ENCODE measurements at places on chromosomes 11 and 22. TPM values are rescaled to one million over a fixed set of nuclear protein-coding genes. Genes with fewer than 3 reads are reported as not detected.

Gene ENTHD1
- total RNA-seq = 0.11 TPM

Gene SLC1A2
- total RNA-seq = not detected

Gene SLC29A2
- 12.1 TPM for total RNA-seq

Gene SHISA8
- not detected for total RNA-seq

DNA sequence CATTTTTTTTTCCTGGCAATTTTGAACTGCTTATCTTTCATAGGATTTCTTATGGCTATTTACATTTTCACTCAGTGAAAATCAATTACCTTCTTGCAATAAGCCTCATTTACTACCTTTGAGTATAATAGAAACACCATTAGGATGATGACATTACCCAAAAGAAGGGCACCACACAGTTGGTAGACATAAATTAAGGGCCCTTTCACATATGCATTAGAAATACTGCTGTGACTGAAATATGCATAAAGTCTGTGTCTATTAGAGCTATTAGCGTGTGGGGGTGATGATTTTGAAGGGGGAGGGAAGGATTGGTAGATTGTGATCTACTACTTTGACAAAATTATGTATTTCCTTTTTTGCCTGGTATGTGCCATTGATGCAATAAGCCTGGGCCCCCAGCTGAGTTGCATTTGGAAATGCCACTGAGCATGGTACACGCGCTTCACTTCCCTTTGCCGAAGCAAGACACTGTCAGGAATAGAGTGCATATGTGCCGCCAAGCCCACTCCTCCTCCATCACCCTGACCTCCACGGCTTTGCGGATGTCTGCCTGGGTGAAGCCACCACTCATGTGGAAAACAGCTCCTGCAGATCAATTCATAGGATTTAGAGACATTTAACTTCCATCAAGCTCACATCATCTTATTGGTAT lies 339.3 kb downstream of the DCDC1 start:
- no peaks in the 10 kb centered on the region for H3K36me3 ChIP-seq
- H3K27me3 ChIP-seq = no peaks in the 10 kb centered on the region
- no peak overlapping the region for H3K4me3 ChIP-seq
- no peak for DNase-seq
- H3K27ac ChIP-seq = no peak overlapping the region

GRCh38 chr22:27309697-27310096 lies 491.9 kb downstream of the MN1 start:
- no peaks in the 10 kb centered on the region for H3K36me3 ChIP-seq

DNA sequence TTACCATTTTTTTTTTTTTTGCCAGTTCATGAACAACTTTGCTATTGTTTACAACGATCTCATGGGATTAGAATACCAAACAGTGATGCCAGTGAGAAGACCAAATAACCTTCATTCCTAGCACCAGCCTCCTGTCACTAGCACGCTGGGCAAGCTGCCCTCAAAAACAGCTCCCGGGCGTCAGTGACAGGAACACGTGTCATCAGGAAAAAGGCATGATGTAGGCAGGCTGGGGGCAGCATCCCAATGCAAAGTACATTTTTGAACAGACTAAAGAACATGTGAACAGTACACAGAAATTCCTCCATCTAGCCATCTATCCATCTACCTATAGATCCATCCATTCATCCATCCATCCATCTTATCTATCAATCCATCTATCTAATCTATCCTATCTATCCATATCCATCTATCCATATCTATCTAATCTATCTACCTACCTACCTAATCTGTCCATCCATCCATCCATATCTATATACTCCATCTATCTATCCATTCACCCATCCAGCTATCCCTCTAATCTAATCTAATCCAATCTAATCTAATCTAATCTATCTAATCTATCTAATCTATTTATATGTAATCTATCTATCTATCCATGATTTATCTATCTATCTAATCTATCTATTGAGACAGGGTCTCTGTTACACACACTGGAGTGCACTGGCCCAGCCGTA lies 378.5 kb downstream of the SHANK2 start:
- no peak overlapping the region for H3K4me3 ChIP-seq
- H3K27ac ChIP-seq = no peak overlapping the region
- no peak for DNase-seq

- H3K4me3 ChIP-seq = no peak overlapping the region
- H3K27me3 ChIP-seq = peaks cover 27% of the 10 kb centered on the region
- DNase-seq = no peak
These were observed 118.0 kb downstream of the RASSF10 start for GRCh38 chr11:13127161-13127560.

DNA sequence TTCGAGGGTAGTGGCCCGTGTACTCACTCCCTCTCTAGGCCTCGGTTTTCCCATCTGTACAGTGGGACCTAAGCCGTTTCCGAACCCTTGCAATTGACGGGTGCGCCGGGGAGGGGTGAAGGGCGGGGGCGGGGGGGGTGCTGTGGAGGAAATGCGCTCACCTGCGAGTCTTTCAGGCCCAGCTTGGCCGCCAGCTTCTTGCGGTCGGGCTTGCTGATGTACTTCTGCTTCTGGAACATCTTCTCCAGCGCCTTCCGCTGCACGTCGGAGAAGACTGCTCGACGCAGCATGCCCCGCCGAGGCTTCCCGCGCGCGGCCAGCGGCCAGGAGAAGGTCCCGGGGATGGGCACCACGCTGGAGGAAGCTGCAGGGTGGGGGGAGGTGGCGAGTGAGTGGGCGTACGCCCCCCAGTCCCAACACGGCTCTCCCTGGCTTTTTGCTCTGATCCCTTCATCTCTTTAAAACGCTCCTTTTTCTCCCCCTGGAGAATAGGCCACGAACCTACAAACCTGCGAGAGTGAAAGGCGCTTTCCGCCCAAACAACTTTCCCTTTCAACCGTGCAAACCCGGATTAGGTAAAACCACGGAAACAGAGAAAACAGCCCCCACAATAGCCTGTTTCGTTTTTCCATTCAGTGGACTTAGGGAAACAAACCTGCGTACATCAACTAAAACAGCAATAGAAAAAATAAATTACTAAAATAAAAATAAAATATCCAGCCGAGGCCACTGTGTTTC lies 3.2 kb downstream of the DBX1 start:
- peaks cover 14% of the 10 kb centered on the region for H3K4me1 ChIP-seq
- H3K36me3 ChIP-seq = peaks cover 9% of the 10 kb centered on the region
- H3K4me3 ChIP-seq = peak overlapping the region; percentile 71
- peak; percentile 51 for DNase-seq
- H3K27ac ChIP-seq = no peak overlapping the region
- H3K27me3 ChIP-seq = peaks cover 62% of the 10 kb centered on the region

DNA sequence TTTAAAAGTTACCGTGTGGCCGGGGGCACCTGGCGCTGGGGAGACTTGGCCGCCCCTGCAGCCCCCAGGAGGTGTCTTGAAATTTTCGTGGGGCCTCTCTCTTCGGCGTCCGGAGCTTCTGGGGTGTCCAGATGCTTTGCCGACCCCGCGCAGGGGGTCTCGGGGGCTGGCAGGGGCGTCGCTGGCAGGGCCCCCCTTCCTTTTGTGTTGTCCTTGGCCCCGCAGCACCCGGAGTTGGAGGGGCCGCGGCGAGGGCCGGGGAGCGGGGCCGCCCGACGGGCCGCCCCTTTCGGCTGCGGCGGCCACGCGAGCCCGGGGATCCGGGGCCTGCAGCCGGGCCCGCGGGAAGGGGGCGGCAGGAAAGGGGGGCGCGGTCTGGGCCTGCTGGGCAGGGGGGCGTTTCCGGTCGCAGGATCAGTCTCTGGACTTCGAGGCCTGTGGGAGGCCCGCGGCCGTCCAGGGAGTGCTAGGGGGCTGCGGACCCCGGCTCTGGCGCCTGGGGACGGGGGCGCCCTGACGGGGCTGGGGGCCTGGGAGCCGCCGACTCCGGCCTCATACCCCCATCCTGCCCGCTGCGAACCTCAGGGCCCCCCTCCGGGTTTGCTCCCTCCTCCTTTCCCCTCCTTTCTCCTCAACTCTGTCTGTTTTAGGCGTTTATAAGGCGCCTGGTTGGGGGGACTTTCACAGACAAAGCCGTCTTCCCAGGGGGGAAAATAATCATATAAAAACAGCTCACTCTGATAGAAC lies 869 bp downstream of the ZC3H7B start:
- H3K4me3 ChIP-seq = peak overlapping the region; percentile 86
- H3K36me3 ChIP-seq = peaks cover 2% of the 10 kb centered on the region
- H3K27ac ChIP-seq = peak overlapping the region; percentile 90
- peaks cover 27% of the 10 kb centered on the region for H3K4me1 ChIP-seq
- DNase-seq = peak; percentile 53
- H3K27me3 ChIP-seq = no peaks in the 10 kb centered on the region

DNA sequence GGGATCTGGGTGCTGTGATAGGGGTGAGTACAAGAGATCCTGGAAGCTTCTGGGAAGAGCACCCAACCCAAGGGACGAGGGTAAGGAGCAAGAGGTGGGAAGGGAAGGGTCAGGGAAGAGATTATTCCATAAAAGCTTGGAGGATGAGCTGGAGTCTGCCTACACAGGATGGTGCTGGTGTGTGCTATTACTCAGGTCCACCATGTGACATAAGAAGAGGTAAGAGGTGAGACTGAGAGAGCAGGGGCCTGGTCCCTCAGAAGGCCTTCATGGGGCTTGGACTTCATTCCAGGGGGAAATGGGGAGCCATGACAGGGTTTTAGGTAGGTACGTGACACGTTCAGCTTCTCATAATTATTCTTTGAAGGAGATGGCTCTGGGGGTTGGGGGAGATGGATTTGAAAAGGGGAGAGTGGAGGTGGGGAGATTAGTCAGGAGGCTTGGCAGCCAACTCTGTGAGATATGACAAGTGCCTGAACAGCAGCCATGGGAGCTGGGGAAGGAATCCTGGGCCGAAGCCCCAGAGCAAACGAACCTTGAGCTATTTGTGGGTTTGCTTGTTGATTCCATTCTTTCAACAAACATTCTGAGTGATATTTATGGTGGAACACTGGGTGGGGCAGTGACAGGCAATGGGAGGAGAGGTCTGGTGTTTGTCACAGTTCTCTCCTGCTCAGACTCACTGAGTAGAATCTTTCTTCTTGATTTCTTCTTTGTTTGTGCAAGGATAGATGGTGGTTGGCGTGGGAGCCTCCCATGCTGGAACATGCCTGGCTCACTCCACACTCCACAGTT lies 11.2 kb upstream of the NCAM1 start:
- H3K4me1 ChIP-seq = no peaks in the 10 kb centered on the region
- peaks cover 29% of the 10 kb centered on the region for H3K27me3 ChIP-seq
- no peak for DNase-seq
- no peak overlapping the region for H3K27ac ChIP-seq
- H3K36me3 ChIP-seq = no peaks in the 10 kb centered on the region
- no peak overlapping the region for H3K4me3 ChIP-seq

DNA sequence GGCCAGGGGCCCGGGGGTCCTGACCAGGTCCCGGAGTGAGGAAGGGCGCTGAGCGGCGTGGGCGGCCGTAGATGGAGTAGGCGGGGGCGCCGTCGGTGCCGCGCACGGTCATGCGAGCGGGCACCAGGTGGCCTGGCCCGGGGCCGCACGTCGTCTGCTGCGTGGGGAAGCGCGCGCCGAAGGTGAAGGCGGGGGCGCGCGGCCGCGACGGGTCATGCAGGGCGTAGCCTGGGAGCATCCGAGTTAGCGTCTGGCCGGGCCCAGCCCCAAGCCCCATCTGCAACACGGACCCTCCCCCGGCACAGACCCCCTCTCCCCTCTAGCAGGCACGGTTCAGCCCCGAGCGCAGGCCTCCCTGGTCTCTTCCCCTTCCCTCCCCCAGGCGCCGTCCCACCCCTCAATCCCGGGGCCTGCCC lies 1.7 kb upstream of the TYMP start:
- H3K27ac ChIP-seq = peak overlapping the region; percentile 100
- H3K27me3 ChIP-seq = no peaks in the 10 kb centered on the region
- peaks cover 19% of the 10 kb centered on the region for H3K36me3 ChIP-seq
- peak; percentile 86 for DNase-seq
- H3K4me3 ChIP-seq = peak overlapping the region; percentile 95

- H3K4me3 ChIP-seq = no peak overlapping the region
- H3K27me3 ChIP-seq = no peaks in the 10 kb centered on the region
- H3K27ac ChIP-seq = no peak overlapping the region
- no peaks in the 10 kb centered on the region for H3K36me3 ChIP-seq
- DNase-seq = no peak
- H3K4me1 ChIP-seq = no peaks in the 10 kb centered on the region
These were observed 261.5 kb downstream of the LARGE1 start for GRCh38 chr22:33658775-33659174.

GRCh38 chr11:58562375-58562800 lies 13.3 kb downstream of the LPXN start:
- peaks cover 26% of the 10 kb centered on the region for H3K36me3 ChIP-seq
- no peaks in the 10 kb centered on the region for H3K27me3 ChIP-seq
- H3K4me3 ChIP-seq = peak overlapping the region; percentile 22
- no peak for DNase-seq
- H3K27ac ChIP-seq = peak overlapping the region; percentile 76

DNA sequence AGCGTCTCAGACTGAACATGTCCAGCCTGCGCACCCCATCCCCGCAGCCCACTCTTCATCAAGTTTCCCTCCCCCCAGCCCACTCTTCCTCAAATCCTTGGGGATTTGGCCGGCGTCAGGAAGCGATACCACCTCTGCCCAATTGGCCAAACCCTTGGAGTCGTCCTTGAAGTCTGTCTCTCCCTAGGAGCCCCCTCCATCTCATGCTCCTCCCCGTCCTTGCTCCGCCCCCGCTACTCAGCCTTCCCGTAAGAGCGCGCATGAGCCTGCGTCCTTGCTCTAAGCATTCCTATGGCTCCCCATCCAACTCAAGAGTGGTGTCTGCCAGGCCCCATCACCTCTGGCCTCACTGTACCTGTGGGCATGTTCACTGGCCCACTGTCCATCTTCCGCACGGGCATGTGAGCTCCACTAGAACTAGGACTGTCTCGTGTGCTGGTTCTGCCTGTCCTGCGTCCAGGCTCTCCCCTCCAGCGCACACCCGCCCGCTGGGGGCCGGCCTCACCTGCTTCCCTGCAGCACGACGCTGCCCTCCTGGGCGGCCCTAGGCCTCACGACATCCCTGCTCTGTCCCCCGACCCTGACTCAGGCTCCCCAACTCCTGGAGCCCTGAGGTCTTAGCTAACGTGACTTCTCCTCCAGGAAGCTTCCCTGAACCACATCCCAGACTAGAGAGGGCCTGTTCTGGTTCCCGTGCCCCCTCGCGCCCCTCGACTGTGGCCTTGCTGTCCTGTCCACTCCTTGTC lies 30.5 kb upstream of the TTLL12 start:
- no peak for DNase-seq
- no peak overlapping the region for H3K4me3 ChIP-seq
- no peaks in the 10 kb centered on the region for H3K4me1 ChIP-seq
- H3K27me3 ChIP-seq = no peaks in the 10 kb centered on the region
- H3K36me3 ChIP-seq = no peaks in the 10 kb centered on the region

GRCh38 chr22:17435375-17435774 lies 66.1 kb downstream of the CECR2 start:
- peaks cover 21% of the 10 kb centered on the region for H3K27me3 ChIP-seq
- H3K4me1 ChIP-seq = peaks cover 9% of the 10 kb centered on the region

DNA sequence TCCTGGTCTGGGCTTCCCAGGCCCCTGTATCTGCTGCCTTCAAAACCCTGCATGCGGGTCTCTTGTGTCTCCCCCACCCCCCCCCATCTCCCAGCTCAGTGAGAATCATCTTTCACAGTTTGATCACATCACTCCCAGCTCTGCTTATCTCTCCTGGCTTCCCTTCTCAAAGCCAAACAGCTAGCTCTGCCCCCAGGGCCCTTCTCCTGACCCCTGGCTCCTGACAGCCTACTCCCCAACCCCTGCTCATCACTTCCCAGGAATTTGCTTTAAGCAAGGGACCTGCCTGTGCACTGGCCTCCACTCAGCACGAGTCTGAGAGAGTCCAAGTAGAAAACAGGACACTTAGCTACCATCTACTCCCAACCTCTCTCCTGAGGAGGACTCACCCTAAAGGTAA lies 342.7 kb downstream of the TENM4 start:
- no peak overlapping the region for H3K27ac ChIP-seq
- no peaks in the 10 kb centered on the region for H3K27me3 ChIP-seq
- no peaks in the 10 kb centered on the region for H3K36me3 ChIP-seq
- no peaks in the 10 kb centered on the region for H3K4me1 ChIP-seq
- no peak overlapping the region for H3K4me3 ChIP-seq

GRCh38 chr11:62566247-62566646 lies 7.4 kb downstream of the EEF1G start:
- peaks cover 27% of the 10 kb centered on the region for H3K4me1 ChIP-seq
- no peak overlapping the region for H3K4me3 ChIP-seq
- no peak for DNase-seq
- H3K36me3 ChIP-seq = peaks cover 39% of the 10 kb centered on the region
- peak overlapping the region; percentile 59 for H3K27ac ChIP-seq
